ENCODE measurements at places on chromosomes 2 and 18.

DNA sequence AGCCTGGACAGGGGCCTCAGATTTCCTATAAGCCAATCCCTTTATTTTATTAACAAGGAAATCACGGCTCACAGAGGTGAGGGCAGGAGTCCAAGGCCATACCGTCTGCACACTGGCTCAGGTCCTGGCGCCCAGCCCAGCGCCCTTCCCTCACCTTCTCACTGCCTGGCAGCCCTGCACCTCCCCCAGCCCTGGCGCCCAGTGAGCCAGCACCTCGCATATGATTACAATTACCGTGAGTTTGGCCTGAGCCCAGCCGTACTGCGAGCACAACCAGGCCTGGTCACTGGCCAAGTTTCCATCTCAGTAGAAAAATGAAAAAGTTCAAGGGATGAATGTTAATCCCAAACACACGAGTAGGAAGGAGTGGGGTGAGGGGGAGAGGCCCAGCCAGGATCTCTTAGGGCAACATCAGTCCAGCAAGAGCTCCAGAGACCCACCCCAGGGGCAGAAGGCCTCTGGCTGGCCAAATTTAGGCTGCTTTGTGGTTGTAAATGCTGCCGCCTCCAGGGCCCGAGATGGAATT, 68.4 kb downstream of the MCFD2 start:
- no peak for DNase-seq

DNA sequence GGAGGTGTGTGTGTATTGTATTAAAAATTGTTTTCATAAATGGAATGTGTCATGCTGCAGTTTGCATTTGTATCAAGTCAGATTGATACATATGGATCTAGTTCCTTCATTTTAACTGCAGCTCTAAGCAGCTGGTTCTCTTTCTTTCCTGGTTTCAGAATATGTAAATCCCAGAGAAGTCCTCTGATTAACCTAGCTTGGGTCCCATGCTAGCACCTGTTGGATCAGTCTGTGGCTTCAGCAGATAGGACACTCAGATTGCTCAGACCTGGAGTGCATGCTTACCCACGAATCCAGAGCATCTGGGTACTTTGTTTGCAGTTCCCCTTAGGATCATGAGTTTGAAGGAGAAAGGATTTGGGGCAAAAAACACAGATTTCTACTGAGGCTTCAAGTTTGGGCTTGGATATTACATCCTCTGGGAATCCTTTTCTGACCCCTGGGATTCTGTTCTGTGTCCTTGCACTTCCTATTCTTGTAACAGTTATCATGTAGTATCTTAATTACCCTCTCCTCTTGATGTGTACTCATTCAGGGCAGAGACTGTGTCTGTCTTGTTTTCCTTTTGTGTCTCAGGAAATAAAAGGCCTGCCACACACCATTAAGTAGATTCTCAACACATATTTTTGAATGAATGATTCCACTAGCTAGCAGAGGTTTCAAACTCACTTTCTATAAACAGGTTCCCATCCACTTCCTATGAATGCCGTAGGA, 142.1 kb downstream of the PHLPP1 start:
- DNase-seq: no peak

GRCh38 chr2:46865181-46865970, 50.2 kb downstream of the MCFD2 start:
- DNase-seq: no peak

GRCh38 chr2:101981504-101981903, 10.3 kb upstream of the IL1R2 start:
- DNase-seq: no peak

GRCh38 chr2:105919191-105919811, 174.6 kb downstream of the NCK2 start:
- no peak for DNase-seq

DNA sequence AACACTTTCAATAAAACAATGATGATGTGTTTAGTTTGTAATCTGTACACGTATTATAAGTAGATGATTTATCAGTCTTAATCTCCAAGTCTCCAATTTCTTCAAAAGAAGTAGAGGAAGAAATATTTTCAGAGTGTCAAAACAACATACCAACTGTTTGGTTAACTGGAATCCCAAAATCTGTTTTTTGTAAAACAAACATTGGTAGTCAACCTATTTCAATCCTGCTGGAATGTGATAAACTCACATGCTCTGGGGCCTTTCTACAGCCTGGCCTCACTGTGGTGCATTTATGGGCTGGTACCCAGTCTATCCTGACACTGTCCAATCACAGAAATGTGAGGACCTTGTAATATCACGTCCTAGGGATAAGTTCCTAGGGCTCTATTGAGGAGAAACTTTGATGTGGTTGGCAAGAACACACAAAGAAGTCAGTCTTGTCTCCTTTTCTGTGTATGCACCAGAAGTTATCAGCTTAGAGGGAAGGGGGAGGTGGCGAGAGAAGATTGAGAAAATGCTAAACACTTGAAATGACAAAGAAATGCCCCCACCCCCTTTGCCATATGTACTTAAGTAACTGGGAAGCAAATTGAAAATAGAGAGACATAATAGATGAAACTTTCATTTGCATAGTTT, 47.2 kb downstream of the PRKRA start:
- DNase-seq: no peak

DNA sequence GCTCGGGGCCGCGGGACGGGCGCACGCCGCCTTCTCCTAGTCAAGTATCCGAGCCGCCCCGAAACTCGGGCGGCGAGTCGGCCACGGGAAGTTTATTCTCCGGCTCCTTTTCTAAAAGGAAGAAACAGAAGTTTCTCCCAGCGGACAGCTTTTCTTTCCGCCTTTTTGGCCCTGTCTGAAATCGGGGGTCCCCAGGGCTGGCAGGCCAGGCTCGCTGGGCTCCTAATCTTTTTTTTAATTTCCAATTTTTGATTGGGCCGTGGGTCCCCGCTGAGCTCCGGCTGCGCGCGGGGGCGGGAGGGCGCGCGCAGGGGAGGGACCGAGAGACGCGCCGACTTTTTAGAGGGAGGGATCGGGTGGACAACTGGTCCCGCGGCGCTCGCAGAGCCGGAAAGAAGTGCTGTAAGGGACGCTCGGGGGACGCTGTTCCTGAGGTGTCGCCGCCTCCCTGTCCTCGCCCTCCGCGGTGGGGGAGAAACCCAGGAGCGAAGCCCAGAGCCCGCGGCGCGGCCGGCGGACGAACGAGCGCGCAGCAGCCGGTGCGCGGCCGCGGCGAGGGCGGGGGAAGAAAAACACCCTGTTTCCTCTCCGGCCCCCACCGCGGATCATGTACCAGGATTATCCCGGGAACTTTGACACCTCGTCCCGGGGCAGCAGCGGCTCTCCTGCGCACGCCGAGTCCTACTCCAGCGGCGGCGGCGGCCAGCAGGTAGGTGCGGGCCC, 617 bp downstream of the FOSL2 start:
- peak; percentile 52 for DNase-seq

GRCh38 chr2:72682061-72682460, 143.8 kb downstream of the EXOC6B start:
- DNase-seq: no peak

GRCh38 chr2:100840519-100840918, 20.6 kb downstream of the NPAS2 start:
- DNase-seq: no peak

DNA sequence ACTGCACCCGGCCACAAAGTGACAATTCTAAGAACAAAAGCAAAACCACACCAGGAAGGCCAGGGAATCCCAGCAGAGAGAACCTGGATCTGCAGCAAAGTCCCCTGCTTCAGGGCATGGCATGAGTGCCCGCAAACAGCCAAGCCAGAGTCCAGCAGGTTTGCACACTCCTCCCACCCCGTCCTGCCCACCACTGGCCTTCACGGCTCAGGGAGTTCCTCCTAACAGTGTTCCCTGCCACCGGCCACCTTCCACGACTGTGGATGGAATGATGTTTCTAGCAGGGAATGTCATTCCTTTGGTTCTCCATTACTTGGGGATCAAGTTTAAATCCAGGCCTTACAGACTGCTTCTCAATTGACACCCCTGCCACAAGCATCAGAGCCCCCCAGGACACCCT, 42.0 kb upstream of the B3GNT7 start:
- DNase-seq: no peak

DNA sequence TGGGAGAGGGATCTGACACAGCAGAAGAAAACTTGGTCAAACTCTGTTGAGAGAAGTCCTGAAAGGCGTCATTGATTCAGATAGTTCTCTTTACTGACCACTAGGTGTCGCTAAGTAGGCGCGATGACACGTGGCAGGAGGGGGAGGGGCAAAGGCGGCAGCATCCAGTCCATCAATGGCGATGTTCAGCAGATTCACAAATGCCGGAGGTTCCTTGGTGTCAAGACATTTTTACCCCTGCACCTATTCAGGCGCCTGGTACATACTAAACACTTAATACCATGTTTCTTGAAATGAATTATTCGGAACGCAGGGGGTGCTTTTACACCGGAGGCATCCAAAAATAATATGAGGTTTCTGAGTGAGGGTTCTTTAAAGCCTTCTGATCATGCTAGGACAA, 3.0 kb upstream of the PLEK start:
- peak; percentile 91 for DNase-seq

DNA sequence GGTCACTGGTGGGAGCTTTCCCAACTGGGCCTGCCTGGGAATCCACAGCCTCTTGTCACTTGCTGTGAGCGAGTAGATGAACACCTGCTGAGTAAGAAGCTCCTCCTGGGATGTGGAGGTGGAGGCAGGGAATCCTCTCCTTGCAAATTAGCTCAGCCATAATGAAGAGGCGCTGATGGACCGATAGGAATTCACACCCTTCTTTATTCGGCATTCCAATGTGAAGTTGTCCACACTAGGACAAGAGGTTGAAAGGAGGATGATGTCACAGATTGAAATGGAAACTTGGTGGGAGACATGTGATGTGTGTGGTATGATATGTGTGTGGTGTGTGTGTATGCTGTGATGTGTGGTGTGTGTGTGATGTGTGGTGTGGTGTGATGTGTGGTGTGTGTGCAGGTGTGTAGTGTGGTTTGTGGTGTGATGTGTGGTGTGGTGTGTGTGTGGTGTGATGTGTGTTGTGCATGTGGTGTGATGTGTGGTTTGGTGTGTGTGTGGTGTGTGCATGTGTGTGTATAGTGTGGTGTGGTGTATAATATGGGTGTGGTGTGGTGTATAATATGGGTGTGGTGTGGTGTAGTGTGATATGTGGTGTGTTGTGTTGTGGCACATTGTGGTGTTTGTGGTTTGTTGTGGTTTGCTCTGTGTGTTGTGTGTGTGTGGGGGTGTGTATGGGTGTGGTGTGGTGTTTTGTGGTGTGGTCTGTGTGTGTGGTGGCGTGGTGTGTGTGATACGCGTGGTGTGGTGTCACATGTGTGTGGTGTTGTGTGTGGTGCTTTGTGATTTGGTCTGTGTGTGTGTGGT, 216.4 kb downstream of the BCL2 start:
- no peak for DNase-seq

DNA sequence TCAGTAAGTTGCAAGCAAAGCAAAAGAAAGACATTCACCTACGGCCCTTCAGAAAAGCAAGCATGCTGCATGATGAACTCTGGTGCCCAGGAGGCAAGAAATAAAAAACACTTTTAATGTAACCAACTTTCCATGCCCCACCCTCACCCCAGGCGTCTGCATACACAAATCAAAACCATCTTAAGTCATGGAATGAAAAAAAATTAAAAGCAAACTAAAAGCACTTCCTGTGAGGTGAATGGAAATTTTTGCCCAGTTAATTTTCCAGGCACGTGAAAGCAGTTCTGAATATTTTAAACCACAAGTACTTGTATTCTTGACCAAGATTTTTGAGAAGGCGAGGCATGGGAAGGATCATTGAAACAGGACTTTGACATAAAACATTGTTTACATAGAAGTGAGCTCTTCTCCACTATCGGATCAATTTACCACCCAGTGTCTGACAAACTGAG, 2.5 kb upstream of the ICOS start:
- no peak for DNase-seq

DNA sequence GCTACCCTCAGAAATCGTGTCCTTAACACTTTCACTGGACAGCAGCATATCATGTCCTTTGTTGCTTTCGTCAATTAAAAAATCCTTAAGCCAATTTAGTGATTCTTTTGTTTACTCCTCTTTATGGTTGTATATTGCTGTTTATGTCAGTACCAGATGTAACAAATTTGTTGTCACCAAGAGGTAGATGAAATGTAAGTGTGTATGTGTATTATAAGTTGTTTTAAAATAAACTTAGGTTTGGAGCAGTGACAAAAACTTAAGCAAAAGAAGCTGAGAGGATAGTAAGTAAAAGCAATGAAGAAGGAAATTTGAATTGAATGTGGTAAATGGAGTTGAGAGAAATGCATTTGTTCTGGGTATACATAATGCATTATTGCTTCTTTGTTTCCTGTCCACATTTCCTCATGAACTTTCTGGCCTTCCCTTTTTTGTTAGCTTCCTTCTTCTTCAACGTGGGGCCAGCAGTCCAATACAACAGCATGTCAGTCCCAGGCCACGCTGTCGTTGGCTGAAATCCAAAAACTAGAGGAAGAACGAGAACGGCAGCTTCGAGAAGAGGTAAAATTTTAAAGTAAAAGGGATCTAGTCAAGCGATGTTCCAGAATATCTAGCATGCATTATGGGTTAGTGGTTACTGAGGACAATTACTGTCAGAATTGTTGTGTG, 30.5 kb upstream of the SNORC start:
- no peak for DNase-seq

DNA sequence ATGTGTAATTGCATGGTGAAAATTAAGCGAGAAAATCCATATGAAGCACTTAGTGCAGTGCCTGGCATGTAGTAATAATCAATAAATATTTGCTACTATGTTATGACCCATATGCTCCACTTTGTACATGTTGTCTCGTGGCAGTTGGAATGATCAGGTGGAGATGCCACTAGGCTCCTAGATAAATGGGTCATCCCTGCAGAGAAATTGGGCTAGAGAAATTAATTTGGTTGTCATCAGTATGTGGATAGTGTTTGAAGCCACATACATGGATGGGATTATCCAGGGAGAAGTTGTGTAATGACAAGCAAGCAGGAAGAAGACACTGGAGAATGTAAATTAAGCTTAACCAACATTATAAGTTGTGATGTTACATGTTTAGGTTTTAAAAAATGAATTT, 33.0 kb downstream of the ACYP2 start:
- DNase-seq: no peak

- no peak for DNase-seq
Observed at GRCh38 chr2:120228503-120228902, 5.3 kb upstream of the TMEM185B start.

GRCh38 chr2:240465765-240466578, 30.5 kb downstream of the GPC1 start:
- no peak for DNase-seq

DNA sequence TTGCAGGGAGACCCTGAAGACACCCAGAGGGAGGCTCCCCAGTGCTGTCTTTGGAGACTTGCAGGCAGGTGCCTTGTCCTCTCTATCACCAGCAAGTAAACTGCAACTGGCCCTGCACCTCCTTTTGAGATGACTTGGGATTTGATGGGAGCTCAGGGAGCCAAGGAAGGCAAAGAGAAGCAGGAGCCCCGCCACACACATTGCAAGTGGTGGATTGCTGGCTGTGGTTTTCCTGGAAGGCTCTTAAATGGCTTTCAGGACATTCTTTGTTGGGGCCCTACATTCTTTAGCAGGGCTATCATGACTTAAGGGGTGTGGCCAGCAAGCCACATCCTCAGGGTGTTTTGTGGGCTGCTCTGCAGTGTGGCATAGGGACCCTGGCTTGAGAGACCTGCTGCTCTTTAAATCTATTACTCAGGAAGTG, 39.9 kb upstream of the CDC42EP3 start:
- no peak for DNase-seq
